ENCODE measurements at places on chromosomes 4 and X.

DNA sequence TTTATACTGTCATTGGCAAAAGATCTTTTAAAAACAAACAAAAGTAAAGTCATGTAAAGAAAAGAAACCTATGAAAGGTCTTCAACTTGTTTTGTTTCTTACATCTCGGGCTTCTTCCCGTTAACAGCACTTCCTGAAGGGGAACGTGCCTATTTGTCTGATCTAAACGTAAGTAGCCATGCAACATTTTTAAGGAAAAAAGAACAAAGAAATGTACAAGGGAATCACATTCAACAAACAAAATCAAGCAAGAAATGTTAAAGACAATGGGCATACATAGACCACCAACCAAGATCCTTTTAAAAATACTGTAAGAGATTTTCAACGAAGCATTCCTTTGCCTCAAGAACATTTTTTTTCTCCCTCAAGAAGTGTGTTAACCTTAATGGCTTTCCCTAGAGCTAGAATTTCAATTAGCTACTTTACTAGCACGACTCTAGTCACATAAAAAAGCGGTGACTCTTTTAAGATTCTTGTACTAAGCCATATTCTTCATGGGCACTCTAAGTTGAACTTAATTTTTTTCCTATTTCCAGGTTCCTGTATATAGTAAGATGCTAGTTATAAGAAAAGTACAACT, 112.0 kb upstream of the TTC29 start:
- DNase-seq = no peak

DNA sequence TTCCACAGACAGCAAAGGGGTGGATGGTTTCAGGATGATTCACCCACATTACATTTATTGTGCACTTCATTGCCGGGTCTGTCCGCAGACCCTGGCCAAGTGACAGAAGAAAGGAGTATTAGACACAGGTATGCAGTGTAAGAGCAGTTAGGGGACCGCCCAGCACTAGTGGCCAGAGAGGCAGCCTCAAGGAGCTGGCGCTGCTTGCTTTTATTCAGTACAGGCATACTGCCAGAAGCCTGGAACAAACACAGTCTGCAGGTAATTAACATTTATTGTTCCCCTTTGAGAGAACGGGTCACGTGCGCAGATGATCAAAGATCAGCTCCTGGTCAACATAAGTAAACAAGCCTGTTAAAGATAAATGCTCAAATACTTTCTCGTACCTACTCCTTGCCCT, 1639.0 kb upstream of the IGFBP7 start:
- no peak for DNase-seq

GRCh38 chr4:57865264-57865663, 755.1 kb upstream of the IGFBP7 start:
- no peak for DNase-seq

DNA sequence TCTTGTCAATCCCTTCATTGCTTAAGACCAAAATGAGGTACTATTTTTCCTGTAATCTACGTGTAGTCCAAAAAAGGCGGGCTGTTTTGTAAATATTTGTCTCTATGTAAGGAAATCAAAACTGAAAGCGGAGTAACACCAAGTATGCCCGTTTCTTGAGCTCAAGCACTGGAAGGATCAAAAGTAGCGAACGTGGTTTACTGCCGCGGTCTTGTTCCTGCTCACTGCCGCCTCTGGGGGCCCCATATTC, 71.5 kb downstream of the AFF1 start:
- DNase-seq = no peak

DNA sequence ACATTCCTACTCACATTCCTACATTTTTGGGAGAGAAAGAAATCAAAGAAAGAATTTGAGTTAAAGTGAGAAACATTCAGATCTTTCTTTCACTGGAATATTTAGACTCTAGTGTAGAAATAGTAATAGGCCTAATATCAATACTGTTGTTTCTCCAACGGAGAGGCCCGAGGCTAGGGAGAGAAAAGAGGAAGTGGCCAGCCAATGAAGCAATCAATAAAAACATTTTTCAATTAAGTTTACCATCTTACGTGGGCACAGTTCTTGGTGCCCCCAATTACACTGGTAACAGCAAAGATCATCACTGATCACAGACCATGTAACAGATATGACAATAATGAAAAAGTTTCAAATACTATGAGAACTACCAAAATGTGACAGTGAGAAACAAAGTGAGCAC, 281.4 kb downstream of the GPM6A start:
- no peak for DNase-seq

DNA sequence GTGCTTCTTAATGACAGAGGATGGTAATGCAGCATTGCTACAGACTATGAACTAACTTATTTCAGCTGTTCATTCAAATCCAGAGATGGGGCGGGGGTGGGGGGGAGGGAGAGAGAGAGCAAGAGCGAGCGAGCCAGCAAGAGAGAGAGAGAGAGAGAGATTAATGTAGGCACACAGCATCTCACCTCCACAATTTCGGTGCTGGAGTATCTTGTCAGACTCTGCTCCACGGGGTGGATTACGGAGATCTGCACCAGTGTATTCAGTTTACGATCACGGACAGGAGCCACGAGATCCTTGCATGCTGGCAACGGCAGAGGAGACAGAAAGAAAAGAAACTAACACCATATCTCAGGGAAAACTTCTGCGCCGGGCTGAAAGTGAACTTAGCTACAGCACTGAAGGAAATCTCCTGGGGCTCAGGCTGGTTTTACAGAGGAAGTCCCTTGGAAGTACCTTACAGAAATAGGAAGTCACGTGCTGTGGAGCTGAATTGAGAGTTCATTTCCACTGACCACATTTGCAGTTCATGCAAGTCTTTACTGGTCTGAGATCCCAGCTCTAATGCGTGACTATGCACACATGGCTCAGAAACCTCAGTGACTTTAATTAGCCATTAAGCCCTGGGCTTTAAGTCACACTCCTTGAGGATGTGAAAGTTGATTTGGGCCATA, 440.9 kb downstream of the INPP4B start:
- peak; percentile 24 for DNase-seq

DNA sequence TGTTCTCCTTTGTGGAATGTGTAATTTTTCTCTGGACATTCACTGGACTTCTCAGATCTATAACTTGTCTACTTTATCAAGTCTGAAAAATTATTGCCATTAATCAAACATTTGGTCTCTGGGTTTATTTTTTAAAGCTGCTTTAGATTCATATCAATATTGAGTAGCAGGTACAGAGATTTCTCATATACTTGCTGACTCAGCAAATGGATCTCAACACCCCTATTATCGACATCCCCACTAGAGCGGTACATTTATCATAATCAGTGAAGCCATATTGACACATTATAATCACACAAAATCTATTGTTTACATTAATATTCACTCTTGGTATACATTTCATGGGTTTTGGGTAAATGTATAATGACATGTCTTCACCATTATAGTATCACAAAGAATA, 268.7 kb downstream of the SPOCK3 start:
- no peak for DNase-seq

Measured in naive thymus-derived CD8-positive, alpha-beta T cell (primary cell).